Kidney (tissue), 22 donors: ENCODE measurements at places on chromosomes 7 and 10.
A peak's percentile ranks its signal among the peaks of the same experiment; 100 is the strongest.

- H3K27me3 ChIP-seq: no peaks in the 10 kb centered on the region
- H3K36me3 ChIP-seq: no peaks in the 10 kb centered on the region
- no peak for DNase-seq
- H3K4me1 ChIP-seq: no peaks in the 10 kb centered on the region
- no peak overlapping the region for H3K27ac ChIP-seq
These were observed 425.2 kb upstream of the CNTNAP2 start for GRCh38 chr7:145691377-145691914.

DNA sequence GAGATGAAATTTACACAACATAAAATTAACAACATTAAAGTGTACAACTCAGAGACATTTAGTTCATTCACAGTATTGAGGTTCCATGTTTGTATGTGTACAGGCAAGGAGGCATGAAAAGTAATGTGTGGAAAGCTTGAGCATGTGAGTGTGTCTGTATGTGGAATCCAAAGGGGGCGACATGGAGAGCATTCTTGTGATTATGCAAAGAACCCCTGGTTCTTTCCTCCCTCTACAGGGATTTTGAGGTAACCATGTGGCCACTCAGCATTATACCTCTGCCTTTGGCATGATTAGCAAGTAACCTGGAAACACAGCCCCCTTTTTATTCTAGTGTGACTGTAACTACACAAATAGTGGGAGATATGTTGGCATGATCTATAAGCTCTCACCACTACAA is 21.0 kb downstream of the OR2F1 start:
- no peak for DNase-seq
- no peak overlapping the region for H3K27ac ChIP-seq
- H3K27me3 ChIP-seq: no peaks in the 10 kb centered on the region
- H3K4me1 ChIP-seq: no peaks in the 10 kb centered on the region
- H3K36me3 ChIP-seq: no peaks in the 10 kb centered on the region

- no peaks in the 10 kb centered on the region for H3K27me3 ChIP-seq
- no peak for DNase-seq
- H3K36me3 ChIP-seq: peaks cover 2% of the 10 kb centered on the region
- H3K4me1 ChIP-seq: no peaks in the 10 kb centered on the region
- no peak overlapping the region for H3K27ac ChIP-seq
- H3K4me3 ChIP-seq: no peak overlapping the region
These were observed 106.7 kb downstream of the GPR26 start for GRCh38 chr10:123772645-123773508.

DNA sequence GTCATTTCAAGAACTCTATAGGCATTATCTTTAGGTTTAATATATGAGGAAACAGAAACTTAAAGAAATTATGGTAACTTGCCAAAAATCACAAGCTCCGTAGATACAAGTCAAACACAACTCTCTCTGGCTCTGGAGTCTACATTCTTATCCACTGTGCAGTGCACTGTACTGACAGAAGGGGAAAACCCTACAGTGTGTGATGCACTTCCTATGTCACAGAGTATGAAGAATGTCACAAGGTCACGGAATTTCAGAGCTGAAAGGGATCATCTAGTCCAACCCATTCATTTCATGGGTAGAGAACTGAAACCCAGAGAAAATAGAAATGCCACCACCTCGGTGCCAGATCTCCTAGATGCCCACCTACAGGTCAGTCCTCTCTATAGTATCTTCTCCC is 86.1 kb downstream of the LRRTM3 start:
- H3K4me1 ChIP-seq: no peaks in the 10 kb centered on the region
- no peaks in the 10 kb centered on the region for H3K27me3 ChIP-seq
- no peaks in the 10 kb centered on the region for H3K36me3 ChIP-seq
- no peak for DNase-seq

DNA sequence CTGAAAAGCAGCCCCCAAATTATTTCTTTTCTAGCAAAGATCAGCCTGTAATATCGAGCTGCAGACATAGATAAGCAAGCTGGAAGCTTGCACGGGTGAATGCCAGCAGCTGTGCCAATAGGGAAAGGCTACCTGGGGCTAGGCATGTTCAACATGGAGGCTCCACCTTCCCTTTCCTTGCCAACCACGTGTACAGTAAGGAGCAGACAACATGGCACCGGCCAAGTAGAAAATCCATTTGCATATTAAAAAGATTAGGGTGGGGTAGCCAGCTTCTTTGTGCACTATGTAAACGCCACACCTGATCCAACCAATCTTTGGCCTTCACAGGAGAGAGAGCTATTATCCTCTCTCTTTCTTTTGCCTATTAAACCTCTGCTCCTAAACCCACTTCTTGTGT is 56.7 kb upstream of the SEPHS1 start:
- H3K36me3 ChIP-seq: no peaks in the 10 kb centered on the region
- DNase-seq: no peak
- H3K27ac ChIP-seq: no peak overlapping the region
- H3K27me3 ChIP-seq: no peaks in the 10 kb centered on the region

- no peaks in the 10 kb centered on the region for H3K27me3 ChIP-seq
- DNase-seq: no peak
- H3K4me1 ChIP-seq: peaks cover 11% of the 10 kb centered on the region
These were observed 6.8 kb upstream of the RASSF4 start for GRCh38 chr10:44952779-44953231.

- H3K27me3 ChIP-seq: no peaks in the 10 kb centered on the region
- H3K27ac ChIP-seq: no peak overlapping the region
- no peaks in the 10 kb centered on the region for H3K36me3 ChIP-seq
- H3K4me3 ChIP-seq: no peak overlapping the region
- H3K4me1 ChIP-seq: no peaks in the 10 kb centered on the region
These were observed 38.4 kb downstream of the SLC39A12 start for GRCh38 chr10:17989908-17990767.

GRCh38 chr10:34313353-34313752 is 501.7 kb downstream of the PARD3 start:
- H3K27me3 ChIP-seq: no peaks in the 10 kb centered on the region
- no peaks in the 10 kb centered on the region for H3K4me1 ChIP-seq
- no peaks in the 10 kb centered on the region for H3K36me3 ChIP-seq
- no peak overlapping the region for H3K27ac ChIP-seq

GRCh38 chr10:8927705-8928104 is 873.2 kb downstream of the GATA3 start:
- no peak for DNase-seq
- H3K27ac ChIP-seq: no peak overlapping the region
- no peaks in the 10 kb centered on the region for H3K36me3 ChIP-seq
- no peaks in the 10 kb centered on the region for H3K4me1 ChIP-seq
- no peaks in the 10 kb centered on the region for H3K27me3 ChIP-seq

DNA sequence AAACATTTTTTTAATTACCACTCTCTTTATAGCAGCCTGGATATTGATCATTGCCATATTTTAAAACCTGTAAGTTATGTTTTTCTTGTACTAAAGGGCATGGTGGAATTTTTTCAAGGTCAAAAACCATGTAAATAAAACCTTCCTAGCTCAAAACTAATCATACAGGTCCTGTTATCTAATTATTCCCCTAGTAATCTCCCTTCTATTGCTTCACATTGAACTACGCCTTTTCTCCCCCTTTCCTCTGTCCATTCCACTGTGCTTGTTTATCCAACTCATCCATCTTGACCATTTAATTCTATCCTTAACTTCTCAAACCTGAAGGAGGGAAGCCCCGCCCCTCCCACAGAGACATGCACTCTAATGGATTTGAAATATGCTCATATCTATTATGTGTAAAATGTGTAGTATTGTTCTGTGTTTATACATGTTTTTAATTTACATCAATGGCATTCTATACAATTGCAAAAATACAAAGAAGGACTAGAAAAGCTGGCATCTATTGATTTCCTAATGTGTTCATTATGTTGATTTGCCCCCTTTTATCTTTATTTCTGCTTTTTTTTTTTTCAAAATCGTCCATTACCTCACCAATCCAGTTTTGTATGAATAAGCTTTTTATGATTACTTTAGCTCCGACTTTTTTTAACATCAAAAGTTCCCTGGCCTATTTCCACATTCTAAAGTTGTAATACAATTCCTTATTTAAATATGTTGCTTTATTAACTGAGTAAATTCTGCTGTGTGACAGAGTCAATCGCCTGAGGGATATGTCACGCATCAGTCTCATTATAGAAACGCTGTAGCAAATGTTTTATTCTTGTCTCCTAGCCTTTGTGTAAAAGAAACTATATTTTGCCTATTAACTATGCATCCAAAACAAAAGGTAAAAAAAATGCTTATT is 61.0 kb downstream of the MET start:
- H3K27me3 ChIP-seq: no peaks in the 10 kb centered on the region
- no peak for DNase-seq
- H3K27ac ChIP-seq: no peak overlapping the region
- H3K4me1 ChIP-seq: peaks cover 6% of the 10 kb centered on the region

DNA sequence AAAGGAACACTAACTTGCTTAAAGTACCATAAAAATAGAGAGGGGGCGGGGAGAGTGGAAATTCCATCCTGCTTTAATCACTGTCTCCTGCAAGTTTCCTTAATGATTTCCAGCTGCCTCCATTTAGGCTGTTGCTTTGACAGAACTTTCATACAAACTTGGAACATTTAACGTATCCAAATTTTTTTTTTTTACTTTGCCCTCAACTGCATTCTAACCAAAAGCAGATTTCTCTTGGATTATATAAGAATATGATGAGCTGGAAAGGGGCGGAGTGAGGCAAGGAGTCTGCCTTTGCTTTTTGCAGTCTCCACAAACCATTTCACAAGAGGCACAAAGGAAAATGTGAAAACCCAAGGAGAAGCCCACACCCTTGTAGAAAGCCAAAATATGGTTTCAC is 46.6 kb upstream of the COL1A2 start:
- DNase-seq: peak; percentile 71
- no peaks in the 10 kb centered on the region for H3K36me3 ChIP-seq
- no peaks in the 10 kb centered on the region for H3K27me3 ChIP-seq
- no peak overlapping the region for H3K27ac ChIP-seq
- H3K4me3 ChIP-seq: no peak overlapping the region

DNA sequence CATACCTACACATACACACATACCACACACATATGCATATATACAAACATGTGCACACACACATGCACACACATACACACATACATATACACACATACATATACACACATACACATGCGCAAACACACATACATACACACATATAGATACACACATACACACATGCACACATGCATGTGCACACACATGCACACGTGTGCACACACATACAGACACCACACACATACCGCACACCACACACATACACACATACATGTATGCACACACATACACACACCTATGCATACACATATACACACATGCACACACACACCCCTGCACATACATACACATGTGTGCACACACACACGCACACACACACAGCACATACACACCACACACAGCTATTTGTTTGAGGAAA is 236.5 kb downstream of the WDR11 start:
- no peak overlapping the region for H3K4me3 ChIP-seq
- H3K27me3 ChIP-seq: no peaks in the 10 kb centered on the region
- H3K27ac ChIP-seq: no peak overlapping the region
- H3K4me1 ChIP-seq: no peaks in the 10 kb centered on the region

DNA sequence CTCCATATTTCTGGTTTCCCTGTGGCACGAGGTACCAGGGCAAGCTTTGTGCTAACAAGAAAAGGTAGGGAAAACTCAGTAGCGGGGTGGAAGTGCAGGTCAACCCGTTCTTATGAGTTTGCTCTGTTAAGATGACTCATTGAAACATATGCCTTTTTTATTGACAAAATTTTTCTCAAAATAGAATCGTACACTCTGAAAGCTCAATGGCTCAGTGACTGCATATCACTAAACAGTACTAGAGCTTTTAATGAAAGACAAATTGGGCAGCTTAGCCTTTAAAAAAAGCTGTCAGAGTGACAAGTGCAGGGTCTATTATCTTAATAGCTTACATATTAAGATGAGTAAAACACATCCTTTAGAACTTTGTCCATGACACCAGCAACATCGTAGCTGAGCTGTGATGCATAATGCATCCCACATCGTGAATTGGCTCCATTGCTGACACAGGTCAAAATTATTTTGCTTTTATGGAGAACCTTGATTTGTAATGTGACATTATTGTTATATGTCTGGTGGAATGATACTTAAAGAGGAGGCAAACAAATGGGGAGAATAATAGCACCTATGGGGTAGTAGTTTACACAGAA is 264.4 kb downstream of the ETV1 start:
- DNase-seq: no peak
- no peaks in the 10 kb centered on the region for H3K4me1 ChIP-seq
- H3K27me3 ChIP-seq: no peaks in the 10 kb centered on the region
- no peak overlapping the region for H3K27ac ChIP-seq
- no peak overlapping the region for H3K4me3 ChIP-seq

GRCh38 chr7:45696476-45696875 is 122.3 kb downstream of the ADCY1 start:
- peaks cover 3% of the 10 kb centered on the region for H3K4me1 ChIP-seq
- H3K4me3 ChIP-seq: no peak overlapping the region
- H3K36me3 ChIP-seq: no peaks in the 10 kb centered on the region
- DNase-seq: no peak

DNA sequence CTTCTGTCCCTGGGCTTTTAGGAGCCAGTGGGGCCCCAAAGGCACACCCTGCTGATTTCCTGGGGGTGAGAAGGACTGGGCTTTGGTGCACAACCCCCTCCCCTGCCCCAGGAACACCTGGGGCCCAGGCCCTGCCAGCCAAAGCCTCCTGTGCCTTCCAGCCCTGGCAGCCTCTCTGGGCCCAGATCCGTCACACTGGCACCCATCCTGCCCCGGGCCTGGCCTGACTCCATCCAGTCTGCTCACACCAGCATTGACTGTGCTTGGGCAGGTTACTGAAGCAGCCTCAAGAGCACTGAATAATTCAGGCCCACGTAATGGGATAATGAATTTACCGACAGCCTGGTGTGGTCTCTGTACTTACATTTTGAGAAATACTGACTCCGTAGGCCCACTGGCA is 12.0 kb upstream of the COMTD1 start:
- no peaks in the 10 kb centered on the region for H3K36me3 ChIP-seq
- H3K4me3 ChIP-seq: no peak overlapping the region
- H3K27me3 ChIP-seq: no peaks in the 10 kb centered on the region
- no peak for DNase-seq

GRCh38 chr7:65471587-65471986 is 97.9 kb downstream of the ZNF92 start:
- no peaks in the 10 kb centered on the region for H3K36me3 ChIP-seq
- H3K27ac ChIP-seq: no peak overlapping the region
- no peak for DNase-seq
- no peak overlapping the region for H3K4me3 ChIP-seq
- H3K27me3 ChIP-seq: no peaks in the 10 kb centered on the region
- H3K4me1 ChIP-seq: no peaks in the 10 kb centered on the region
